ENCODE measurements at places on chromosomes 12 and 14.

DNA sequence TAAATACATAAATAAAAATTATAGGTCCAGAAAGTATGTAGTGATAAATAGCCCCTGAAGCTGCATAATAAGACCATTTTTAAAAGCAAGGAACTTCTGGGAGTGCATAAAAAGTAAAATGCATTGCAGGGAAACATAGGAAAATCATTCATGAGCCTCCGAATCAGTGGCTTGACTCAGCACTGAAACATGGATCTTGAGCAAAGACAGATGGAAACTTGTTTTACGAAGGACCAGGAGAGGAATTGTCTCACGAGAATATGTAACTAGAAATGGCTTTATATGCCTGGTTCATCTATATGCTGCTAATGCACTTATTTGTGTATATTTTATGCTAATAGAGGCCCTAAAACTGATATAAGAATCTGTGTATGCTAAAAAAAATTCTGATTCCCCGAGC lies 14.7 kb downstream of the TMEM30B start:
- no peak for DNase-seq

DNA sequence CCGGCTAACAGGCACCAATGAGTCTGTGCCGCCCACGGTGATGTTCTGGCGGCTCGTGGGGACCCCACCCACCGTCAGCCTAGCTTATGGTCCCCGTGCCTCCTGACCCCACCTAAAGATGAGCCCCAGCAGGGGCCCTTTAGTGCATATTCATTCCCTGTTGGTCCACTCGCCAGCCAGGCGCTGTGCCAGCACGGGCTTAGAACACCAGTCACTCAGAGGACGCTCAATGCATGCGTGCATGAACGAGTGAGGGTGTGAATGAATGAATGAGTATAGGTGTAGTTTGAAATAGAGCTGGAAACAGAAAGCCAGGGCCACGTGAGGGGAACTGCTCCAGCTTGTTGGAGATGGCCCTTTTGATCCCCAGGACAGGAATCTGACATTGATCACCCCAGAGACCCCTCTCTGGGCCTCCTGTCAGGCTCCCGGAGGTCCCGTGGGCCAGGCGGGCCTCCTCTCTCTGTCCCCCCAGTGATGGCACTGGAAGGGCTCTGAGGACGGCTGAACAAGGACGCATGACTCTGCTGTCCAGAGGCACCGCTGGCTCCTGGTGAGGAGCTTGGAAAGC lies 193.9 kb upstream of the C14orf180 start:
- DNase-seq, result peak; percentile 32

GRCh38 chr14:92471919-92472318 lies 41.7 kb upstream of the RIN3 start:
- peak; percentile 31 for DNase-seq

- no peak for DNase-seq
These were observed 341.2 kb downstream of the C12orf75 start for GRCh38 chr12:105671720-105672119.

DNA sequence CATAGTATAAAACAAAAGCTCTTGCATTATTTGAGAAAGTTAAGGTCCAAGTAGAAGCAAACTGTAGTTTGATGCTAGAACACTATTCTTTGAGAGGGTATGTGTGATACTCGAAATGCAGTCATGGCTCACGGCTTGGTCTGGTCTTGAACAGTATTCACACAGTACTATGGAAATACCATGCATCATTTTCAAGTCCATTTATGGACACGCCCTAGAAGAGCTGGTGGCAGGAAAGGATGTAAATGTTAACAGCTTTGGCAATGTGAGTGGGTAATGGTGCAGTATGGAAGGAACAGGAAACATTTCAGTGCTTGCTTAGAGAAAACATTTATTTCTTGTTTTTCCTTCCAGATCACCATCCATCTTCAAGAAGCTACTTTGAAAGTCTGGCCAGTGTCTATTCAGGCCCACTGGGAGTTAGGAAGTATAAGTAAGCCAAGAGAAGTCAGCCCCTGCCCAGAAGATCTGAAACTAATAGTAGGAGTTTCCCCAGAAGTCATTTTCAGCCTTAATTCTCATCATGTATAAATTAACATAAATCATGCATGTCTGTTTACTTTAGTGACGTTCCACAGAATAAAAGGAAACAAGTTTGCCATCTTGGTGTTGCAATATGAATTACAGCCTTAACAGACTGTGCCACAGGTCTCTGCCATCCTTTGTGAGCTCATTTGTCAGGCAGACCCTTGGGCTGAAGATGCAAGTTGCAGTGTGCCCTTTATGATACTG lies 5.7 kb upstream of the AKAP5 start:
- DNase-seq, result no peak

GRCh38 chr12:108567406-108568337 lies 5.3 kb downstream of the ISCU start:
- DNase-seq, result no peak

DNA sequence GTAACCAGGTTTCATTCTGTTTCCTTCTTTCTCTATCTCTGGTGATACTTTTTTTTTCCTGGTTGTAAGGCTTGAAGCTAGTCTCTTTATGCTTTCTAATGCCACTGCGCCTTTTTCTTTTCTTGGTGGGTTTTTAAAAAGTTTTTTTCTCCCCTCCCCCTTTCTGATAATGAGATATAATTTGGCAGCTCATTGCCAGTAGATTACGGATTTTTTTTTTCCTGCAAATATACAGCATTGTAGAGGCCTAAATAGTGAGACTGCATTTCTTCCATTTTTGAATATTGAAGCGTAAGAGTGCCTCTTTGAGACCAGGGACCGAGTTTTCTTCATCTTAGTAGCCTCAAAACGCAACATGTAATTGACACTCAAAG lies 1.1 kb downstream of the PAPOLA start:
- no peak for DNase-seq

- DNase-seq, result no peak
These were observed 27.1 kb upstream of the LUM start for GRCh38 chr12:91138337-91138920.

DNA sequence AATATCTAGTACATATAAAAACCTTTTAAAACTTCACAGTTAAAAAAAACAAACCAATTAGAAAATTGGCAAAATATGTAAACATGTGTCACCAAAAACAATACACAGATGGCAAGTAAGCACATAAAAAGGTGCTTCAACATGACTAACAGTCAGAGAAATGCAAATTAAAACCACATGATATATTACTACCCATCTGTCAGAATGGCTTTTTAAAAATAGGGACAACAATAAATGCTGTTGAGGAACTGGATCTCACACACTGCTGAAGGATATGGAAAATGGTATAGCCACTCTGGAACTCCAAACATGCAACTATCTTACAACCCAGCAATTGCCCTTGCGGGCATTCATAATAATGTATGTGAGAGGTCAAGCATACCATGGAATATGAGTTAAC lies 1153.6 kb downstream of the FLRT2 start:
- DNase-seq, result no peak

DNA sequence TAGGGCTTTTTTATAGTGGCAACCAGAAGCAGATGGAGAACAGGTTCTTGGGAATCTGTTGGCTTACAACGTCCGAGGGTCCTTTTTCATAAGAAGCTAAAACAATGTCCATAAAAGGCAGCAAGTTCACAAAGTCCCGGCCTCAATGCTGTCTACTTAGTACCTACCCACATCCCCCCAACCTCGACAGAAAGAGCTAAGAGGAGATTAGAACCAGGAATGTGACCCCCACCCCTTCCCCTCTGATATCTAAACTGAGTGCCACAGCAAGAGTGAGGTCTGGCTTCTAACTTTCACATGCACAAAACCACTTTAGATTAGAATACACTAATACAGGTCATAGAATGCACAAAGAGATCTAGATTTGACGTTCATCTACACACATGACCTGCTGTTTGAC lies 4.5 kb downstream of the DPF3 start:
- DNase-seq, result no peak

DNA sequence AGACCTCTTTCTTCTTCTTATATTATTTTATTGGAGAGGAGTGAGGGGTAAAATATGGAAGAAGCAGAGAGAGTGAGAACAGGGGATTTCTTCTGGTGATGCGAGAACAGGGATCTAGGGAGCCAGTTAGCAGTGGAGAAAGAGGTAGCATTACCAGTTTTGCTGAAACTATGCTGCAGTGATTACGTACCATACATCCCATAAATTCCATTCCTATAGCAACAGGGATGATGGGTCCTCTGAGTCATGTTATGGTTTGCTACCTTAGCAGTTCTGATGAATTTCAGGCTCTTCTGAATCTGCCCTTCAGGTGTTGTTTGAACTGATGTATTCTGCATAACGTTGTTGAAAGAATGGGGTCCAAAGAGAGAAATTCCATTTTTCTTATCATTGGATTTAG lies 625.4 kb upstream of the LRFN5 start:
- DNase-seq, result no peak

GRCh38 chr12:46555406-46555852 lies 182.9 kb upstream of the SLC38A2 start:
- DNase-seq, result no peak

GRCh38 chr12:72075401-72075800 lies 136.8 kb downstream of the TPH2 start:
- no peak for DNase-seq

Data from right forelimb (tissue), 1 donor.